PC-9 (cell line): ENCODE measurements at places on chromosomes 7 and 10. TPM values are rescaled to one million over a fixed set of nuclear protein-coding genes. Genes with fewer than 3 reads are reported as not detected.

DNA sequence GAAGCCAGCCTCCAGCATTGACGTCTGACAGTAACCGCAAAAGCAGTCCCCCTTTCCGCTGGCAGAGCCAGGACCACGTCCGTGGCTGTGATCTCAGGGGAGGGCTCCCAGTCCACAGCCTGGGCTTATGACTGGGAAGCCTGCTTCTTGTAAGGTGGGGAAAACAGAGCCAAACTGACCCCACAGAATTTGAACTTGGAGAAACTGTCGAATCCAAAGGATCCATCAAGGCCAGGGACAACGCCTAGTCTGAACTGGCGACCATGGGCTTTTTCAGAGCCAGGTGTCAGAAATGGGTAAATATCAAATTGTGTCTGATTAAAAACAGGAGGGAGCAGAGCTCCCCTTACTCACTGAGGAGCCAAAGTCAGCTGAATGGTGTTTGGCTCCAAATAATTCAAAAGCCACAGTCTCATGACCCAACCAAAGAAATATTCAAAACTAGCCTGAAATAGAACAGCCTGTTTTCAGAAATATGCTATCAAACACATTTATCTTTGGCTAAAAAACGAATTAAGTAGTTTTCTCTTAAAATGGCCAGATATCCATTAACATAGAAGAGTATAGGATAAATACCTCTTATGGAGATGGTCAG lies 751.4 kb upstream of the GALNT17 start:
- DNase-seq, result no peak

DNA sequence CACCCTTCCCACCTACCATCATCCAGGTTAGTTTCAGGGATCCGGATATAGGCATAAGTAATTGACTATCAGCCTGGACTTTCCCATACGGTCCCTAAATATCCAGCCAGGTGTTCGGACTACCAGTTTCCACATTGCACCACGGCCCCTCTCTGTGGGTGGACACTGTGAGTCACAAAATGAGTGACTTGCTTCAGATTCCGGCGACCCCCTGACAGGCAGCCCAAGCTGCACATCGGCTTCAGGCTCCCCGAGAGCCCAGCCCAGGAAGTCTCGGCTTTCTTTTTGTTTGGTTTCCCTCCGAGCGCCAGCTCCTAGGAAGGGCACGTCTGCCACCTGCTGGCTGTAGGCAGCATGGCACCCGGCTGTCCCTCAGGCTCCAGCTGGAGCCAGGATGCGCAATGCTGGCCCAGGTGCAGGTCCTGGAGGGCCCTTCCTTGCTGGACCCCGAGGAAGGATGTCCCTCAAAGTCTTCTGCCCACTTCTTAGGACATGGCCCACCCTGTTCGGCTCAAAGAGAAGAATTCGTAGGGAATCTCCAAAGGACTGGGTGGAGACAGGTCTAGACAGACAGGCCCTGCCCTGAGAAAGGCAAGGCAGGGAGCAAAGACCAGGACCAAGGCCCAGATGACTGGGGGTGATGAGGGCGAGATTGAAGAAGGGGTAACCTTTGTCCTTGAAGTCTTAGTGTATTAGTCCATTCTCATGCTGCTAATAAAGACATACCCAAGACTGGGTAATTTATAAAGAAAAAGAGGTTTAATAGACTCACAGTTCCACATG lies 10.6 kb downstream of the HABP2 start:
- no peak for DNase-seq

DNA sequence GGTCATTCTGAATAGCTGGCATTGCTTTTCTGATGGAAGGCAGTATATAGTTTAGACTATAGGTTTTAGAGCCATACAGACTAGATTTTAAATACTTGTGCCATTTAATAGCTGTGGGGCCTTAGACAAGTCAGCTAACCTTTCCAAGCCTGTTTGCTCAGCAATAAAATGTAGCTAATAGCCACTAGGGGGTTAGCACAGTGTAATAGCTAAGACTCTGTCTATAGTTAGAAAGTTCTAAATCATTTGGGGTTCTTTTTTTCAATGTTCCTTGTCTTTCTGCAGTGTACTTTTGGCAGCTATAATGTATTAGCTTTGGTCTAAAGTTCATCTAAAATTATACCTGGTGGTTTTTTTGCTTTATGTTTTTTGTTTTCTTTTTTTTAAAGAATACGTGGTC lies 7.5 kb upstream of the KIFBP start:
- DNase-seq, result no peak

- no peak for DNase-seq
Observed at GRCh38 chr7:2763597-2763996, 75.6 kb downstream of the AMZ1 start.

GRCh38 chr7:2680792-2681490 lies 7.1 kb upstream of the AMZ1 start:
- DNase-seq, result peak; percentile 47

GRCh38 chr10:91713461-91714072 lies 80.7 kb upstream of the PPP1R3C start:
- DNase-seq, result no peak

DNA sequence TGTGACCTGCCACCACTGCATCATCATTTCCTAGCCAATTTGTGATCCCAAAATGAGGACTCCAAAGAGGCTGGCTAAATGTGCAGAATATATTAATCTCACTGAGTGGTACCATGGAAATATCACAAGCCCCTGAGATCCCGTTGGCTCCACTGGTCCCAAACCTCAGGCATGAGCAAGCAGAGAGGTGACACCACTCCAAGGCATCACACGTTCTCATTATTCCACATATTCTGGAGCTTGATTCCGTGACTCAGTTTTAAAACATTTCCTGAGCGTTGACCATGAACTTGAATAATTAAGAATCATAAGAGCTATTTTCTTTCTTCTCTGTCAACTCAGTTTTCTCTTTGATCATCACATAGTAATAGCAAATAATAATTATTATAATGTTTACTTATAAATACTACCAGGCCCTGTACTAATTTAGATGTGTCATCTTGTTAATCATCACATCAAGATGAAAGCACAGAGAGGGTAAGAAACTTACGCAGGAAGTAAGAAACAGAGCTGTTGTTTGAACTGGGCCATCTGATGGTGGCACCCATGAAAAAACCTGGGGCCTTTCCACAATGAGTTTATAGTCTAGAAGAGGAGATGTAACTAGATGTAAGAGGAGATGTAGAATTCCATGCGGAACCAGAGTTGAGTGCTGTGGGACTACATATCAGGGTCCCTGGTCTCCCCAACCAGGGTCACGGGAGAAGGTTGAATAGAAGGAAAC lies 3.5 kb downstream of the APBB1IP start:
- DNase-seq, result no peak

- no peak for DNase-seq
Observed at GRCh38 chr7:155287284-155287935, 10.3 kb upstream of the INSIG1 start.

GRCh38 chr7:17033245-17033644 lies 151.5 kb upstream of the AGR3 start:
- DNase-seq, result no peak

GRCh38 chr7:53426145-53426750 lies 390.8 kb downstream of the POM121L12 start:
- no peak for DNase-seq

DNA sequence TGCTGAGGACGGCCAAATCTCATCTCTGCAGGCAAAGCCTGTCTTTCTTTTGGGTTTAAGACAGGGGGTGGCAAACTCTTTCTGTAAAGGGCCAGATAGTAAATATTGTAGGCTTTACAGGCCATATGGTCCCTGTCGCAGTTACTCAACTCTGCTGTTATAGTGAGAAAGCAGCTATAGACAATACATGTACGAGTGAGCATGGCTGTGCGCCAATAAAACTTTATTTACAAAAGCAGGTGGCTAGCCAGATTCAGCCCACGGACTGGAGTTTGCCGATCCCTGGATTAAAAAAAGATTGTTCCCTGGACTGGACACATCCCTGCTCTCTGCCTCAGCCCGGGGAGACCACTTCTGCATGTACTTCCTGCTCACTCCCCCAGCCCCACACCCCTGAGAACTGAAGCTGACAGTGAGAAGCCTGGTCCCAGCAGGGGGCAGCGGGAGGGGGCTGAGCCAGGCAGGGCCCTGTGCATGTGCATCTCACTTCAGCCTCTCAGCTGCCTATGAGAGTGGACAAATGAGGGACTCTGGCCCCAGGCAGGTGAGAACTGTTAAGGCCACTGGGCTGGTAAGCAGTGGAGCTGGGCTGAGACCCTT lies 392.4 kb downstream of the PLXNA4 start:
- no peak for DNase-seq

DNA sequence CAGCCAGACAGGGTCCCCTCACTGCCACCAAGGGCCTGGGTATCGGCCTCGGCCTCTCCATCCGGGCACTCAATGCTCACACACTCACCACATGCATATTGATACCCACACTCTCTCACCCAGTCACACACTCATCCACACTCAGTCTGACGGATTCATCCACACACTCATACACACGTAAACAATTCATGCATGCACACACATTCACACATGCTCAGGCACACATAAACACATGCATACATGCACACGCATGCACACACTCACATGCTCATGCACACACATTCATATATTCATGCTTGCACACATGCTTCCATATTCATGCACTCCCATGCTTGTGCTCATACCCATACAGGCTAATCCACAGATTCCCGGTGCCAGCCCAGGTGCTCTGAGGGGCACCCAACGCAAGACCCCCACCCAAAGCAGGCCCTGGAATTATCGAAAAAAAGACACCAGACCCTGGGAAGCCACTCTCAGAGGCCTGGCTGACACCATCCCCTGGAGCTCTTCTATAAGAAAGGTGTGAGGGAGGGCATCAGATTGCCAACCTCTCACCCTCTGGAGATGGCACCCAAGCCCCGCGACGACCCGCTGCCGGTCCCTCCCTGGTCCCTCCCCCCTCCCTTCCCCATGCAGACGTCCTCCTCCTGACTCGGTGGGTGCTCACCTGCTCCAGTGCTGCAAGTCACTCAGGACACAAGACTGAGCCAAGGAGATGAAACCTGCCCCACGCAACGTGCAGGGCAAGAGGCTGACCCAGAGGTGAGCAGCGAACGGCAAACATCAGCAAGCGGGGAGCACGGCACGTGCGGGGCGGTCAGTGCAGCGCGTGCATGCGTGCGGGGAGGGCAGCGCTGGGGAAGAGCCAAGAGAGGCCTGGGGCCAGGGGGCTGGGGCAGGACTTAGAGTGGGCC lies 15.2 kb downstream of the STK32C start:
- no peak for DNase-seq

DNA sequence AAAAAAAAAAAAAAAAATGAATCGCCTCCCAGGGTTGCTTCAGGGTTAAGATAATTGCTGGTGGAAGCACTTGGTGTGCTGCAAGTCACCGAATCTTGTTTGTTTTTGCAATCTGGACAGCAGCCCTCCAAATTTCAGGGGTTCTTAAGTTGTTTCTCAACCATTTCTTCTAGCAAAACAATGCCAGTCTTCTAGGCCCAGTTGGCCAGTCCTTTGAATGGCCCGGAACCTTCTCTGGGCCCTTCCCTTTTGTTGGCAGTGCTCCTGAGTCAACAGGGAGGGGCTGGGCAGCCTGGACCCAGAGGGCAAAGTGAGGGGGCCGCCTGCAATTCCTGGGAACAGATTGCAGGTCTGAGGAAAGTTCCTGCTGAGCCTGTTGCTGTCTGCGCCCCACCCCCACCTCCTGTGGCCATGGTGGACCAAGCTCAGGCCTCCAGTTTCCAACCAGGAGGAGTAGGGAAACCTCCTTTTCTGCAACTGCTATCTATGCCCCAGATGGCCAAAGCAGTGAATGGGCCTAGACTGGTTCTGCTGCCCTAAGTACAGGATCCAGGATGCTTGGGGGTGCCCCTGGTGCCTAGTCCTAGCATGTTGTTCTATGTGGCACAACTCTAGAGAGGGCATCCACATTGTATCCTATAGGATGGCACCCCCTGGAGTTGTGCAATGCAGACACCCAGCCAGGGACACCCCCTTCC lies 31.4 kb upstream of the PDCD4 start:
- DNase-seq, result no peak

DNA sequence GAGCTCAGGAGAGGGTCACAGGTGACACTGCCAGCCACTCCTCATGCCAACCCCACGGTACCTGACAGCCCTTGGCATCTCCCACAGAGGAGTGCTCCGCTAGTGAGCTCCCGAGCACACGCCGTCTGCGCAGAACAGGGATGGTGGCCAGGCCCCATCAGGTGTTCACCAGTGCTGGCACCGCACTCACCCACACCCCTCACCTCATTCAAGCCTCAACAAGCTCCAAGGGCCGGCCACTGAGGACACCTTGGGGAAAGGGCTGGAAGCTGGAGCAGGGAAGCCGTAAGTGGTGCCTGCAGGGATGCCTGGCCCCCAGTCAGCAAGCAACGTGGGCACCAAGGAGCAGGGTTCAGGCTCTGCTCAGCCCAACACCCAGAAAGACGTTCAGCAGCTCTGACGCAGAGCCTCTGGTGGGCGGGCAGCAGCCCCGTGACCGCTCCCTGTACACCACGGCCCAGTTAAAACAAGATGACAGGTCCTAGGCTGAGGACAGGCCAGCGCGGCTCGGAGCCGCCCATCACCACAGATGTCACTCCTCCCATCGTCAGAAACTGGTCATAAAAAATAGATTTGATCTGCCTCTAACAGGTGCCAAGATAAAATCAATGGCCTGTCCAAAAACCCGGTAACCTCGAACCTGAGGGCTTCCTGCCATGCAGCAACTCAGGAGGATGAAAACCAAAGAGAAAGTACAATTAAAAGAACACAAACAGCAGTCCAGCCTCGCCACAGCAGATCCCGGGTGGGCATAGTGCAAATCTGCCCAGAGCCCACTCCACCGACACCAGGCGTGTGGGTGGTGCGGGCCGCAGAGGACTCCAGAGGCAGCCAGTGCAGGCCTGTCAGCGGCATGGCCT lies 275.9 kb downstream of the MAD1L1 start:
- DNase-seq, result no peak

- no peak for DNase-seq
Observed at GRCh38 chr7:30232391-30232790, 52.0 kb upstream of the ZNRF2 start.

DNA sequence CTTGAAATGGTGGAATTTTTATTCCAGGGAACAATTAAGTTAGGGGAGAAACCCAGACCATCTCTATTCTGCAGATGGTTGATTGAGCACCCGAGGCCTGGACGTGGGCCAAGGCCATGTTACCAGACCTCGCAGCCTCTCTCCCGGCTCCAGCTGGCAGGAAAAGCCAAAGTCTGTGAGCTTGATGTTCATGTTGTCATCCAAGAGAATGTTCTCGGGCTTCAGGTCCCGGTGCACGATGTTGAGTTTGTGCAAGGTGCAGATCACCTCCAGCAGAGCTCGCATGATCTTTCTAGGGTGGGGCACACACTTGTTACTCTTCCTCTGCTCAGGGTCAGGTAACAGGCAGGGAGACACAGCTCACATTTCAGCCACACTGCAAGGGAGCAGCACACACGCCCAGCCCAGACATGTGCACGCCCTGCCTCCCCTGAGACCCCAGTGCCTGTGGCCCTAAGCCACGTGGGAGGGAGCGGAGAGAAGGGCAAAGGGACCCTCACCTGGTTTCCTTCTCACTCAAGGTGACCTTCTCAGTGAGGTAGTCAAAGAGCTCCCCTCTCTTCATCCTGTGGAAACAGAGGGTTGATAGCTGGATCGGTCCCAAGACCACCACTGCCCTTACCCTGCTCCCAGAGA lies 9.5 kb downstream of the PHKG1 start:
- no peak for DNase-seq

Gene LRGUK
- 0.60 and 2.3 TPM in 2 replicates for total RNA-seq

Gene SP8
- not detected in 2 replicates for total RNA-seq

Gene VPS37D
- total RNA-seq, result 8.3 and 12.4 TPM in 2 replicates

Gene MOGAT3
- not detected in 2 replicates for total RNA-seq

Gene SPDYE2
- not detected in 2 replicates for total RNA-seq

Gene TMEM213
- total RNA-seq, result not detected in 2 replicates

Gene NPY4R
- 2.9 and 3.1 TPM in 2 replicates for total RNA-seq

Gene FAM13C
- total RNA-seq, result not detected in 2 replicates

Gene C10orf95
- total RNA-seq, result 1.0 and 1.4 TPM in 2 replicates
